Progenitor cell of endocrine pancreas (in vitro differentiated cells): ENCODE measurements at places on chromosomes 3 and 15.
A peak's percentile ranks its signal among the peaks of the same experiment; 100 is the strongest.

GRCh38 chr15:40469776-40470390 lies 901 bp upstream of the CHST14 start:
- DNase-seq, result no peak

DNA sequence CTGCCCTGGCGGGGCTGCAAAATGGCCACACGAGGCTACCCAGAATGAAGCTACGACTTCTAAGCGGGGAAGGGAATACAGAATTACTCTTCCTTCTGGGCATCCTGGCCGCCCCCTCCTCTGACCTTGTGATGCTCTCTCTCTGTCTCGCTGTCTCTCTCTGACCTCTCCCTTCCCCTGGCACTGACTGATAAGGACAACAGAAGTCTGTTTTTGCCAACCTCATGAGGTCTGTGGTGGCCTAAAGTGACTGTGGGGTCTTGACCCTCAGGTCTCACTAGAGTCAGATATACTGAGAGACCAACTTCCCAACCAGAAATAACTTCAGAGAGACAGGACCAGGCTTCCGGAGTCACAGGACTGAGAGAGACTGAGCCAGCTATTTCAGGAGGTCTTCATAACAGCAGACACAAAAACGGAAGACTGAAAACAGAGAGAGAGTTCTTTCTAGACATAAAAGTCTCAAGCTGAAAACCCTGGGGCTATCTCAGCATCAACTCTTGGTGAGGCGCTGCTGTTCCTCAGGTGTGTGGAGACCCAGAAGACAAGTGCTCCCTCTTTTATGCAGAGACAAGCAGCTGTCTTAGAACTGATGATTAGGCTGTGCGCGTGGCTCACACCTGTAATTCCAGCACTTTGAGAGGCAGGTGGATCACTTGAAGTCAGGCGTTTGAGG lies 38.2 kb upstream of the CFAP161 start:
- DNase-seq, result no peak

GRCh38 chr15:100661156-100661555 lies 58.8 kb downstream of the ASB7 start:
- no peak for DNase-seq

DNA sequence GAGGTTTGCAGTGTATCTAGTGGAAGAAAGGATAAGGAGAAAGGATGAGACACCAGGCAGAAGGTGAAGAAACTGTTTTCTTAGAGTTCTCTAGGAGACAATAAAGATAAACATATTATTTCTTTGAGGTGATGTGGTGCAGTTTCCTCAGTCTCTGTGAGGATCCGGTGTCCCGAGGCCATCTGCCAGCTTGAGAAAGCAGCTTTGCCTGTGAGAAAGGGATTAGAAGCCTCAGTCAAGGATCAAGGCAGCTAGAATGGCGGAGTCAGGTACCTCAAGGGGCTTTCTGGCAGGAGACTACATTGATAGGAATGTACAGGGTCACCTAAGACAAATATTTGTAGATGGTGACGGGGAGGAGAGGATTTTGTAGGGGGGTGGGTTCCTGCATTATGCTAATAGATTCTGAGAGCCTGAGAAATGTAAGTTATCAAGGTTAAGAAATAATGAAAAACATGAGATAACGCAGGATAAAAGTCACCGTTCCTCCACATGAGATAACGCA lies 103.9 kb upstream of the MB21D2 start:
- DNase-seq, result no peak

GRCh38 chr3:25000971-25001591 lies 427.0 kb upstream of the RARB start:
- no peak for DNase-seq

DNA sequence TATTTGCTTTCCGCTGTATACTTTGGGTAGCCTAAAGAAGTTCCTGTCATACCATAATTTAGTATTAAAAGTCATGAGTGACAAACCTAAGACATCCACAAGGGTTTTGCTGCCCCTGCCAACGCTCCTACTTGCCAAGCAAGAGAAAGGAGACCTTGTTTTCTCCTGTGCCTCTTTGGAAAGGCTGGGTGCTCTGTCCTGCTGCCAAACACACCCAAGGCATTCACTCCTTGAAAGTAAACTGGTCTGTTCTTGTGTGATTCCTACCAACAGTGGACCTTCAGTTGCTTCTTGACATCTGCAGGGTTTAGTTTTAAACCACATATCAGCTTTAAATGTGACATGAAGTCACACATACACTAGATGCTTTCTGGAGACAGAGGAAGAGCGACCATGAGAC lies 295.4 kb downstream of the SLC9A9 start:
- DNase-seq, result no peak

DNA sequence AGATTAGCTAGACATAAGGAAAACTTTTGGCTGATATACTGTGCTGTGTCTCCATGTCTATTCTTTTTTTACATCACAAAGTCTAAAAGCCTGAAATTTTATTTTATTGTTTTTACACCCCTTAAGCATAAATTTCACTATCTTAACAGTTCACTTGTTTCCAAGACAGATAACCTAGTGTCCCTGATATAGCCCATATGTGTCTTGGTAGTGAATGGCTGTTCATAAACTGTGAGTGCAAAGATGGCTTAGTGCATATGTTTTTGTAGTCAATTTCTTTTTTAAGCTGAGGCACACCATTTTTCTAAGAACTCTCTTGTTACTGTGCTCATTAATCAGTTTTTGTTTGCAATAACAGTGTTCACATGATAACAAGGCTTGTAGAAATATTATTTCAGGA lies 381.1 kb downstream of the OXSM start:
- no peak for DNase-seq

- DNase-seq, result no peak
Measured at GRCh38 chr3:155648013-155648591, 96.8 kb downstream of the PLCH1 start.

GRCh38 chr3:136787349-136787748 lies 31.6 kb upstream of the SLC35G2 start:
- no peak for DNase-seq

DNA sequence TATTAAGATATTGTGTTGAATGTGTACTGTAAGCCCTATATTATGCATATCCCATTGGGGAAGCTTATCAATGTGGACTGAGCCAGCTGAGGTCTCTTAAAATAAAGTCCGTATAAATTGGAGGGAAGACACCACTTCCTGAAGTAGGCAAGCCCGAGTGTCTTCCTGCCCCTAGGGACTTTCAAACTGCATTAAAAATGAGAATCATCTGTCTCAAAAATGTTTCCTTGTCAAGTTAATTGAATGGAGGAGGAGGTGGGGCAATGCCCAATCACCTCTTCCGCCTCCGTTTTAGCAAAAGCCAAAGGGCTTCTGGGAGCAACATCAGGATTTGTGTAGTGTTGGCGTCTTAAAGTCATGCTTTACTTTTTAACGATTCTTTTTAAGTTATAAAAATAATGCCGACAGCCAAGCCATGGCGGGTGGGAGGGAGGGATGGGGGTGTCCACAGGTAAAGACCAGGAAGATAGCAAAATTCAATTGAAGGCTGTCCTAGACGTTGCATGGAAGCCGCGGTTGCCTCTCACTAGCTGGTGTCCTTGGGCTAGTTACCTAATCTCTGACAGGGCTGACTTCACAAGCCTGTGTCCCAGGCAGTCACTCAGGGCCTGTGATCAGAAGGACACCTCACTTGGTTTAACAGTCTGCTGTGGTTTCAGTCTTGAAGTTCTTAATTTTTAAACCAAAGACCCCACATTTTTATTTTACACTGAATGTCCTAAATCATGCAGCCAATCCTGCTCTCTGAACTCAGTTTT lies 524.9 kb upstream of the PROK2 start:
- DNase-seq, result no peak

GRCh38 chr3:161957467-161957866 lies 460.9 kb downstream of the OTOL1 start:
- DNase-seq, result no peak

- DNase-seq, result no peak
Measured at GRCh38 chr3:51408021-51408420, 16.9 kb downstream of the RBM15B start.

DNA sequence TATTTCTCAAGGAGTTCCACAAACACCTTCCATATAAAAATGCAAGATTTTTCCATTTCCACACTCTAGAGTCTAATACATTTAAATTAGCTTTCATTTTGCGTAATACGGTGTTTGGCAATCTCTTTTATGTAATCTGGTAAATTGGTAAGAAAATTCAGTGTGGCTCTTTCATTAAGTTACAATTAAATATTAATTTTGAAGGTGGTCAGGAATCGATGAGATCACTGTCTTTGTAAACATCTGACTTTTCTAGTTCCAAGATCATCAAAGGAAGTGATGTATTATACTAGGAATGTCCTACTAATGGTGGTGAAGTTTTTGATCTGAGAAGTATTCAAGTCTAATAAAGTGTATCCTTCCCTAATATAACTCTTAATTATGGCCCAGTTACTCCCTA lies 1.1 kb upstream of the UTS2B start:
- no peak for DNase-seq

DNA sequence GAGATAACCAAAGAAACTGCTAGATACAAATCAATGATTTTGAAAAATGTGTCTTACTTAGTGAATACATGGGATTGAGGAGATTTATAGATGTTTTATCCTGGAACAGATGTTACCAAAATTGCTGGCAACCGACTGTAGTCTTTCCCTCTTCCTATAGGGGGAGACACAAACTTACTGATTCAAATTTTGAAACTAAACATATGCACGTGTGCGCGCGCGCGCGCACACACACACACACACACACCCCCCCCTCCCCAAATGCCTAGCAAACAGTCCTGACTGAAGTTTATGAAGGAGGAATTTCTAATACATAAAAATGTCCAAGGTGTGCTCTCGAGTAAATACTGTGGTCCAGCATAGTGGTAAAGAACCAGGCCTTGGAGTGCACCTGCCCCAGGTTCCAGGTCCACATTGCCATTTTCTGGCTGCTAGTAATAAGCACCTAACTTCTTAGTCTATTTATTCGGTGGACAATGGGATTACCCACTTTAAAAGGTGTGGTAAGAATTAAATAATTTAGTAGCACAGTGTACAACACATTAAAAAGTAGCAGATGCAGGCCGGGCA lies 18.5 kb upstream of the C3orf62 start:
- DNase-seq, result no peak

GRCh38 chr15:64067564-64068030 lies 21.3 kb upstream of the DAPK2 start:
- peak; percentile 68 for DNase-seq

- DNase-seq, result no peak
Measured at GRCh38 chr3:186385856-186386602, 24.0 kb upstream of the DGKG start.

DNA sequence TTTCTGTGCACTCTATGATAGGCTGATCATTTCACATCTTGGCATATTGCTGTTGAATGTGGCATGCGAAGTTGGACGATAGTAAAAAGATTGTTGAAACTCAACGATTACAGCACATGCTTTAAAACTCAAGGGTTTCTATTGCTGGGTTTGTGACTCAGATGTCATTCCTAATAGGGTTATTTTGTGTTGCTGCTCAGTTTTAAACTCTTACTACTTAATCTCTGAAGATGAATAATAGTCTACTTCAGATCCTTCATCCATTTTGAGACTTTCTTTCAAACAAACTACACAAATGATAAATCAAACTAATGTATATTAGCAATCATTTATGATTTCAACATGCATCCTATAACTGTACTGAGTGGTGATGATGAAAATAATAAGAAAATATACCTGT lies 71.3 kb upstream of the MBNL1 start:
- no peak for DNase-seq

DNA sequence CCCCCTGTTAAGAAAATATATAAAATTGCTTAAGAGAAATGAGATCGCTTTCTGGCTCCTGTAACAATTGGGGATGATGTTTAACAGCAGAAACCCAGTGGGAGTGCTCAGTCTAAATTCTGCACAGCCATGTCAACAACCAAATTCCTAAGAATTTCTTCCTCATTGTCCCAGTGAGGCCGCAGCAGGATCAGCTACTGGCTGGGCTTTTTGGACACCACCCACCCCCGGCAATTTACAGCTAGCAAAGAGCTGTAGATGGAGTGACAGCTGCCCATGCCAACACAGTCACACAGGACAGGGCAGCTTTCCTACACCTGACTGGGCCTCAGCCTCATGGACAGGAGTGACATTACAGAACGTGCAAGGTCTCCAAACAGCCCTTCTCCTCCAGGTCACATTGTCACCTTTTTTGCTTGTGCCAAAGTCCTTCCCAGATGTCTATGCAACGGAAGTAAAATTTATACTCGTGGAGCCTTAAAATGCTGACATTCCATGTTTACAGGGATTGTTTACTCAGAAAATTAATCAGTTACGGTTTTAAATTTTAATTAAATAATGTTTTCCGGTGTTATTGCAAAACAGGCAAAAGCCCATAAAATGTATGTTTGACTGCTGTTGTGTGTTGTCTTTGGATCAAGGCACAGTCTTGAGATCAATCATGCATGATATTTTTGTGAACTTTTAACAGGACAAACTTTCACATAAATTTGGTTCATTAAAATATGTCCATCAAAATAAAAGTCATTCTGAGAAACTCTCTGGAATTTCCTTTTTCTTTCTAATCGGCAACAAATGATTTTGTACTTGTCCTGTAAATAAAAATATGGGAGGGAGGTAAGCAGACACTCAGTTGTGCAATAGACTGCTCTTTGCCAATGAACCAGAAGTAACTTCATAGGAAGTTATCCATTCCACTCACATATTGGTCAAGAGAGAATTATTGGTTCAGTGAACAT lies 943.2 kb downstream of the MCTP2 start:
- no peak for DNase-seq

- no peak for DNase-seq
Measured at GRCh38 chr15:28165791-28166190, 66.7 kb upstream of the OCA2 start.

DNA sequence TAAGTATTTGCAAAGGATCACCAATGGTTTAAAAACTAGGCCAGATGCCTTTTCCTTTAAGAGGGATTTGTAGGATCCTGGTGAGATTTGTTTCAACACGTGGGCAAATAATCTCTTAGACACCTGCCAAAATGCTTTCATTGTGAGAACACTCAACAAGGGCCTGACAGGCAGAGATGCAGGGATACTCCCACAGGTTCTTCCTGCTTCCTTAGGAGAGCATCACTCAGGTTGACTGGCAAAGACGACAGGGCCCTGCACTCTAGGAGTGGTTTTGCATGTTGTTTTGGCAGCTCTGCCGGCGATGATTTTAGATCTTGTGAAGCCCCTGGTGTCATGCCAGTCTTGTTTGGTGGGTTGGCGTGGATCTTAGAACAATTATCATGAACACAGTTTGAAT lies 184.5 kb downstream of the NR1D2 start:
- no peak for DNase-seq
